Pons (tissue), 1 donor: ENCODE measurements at places on chromosomes 1 and 21.

DNA sequence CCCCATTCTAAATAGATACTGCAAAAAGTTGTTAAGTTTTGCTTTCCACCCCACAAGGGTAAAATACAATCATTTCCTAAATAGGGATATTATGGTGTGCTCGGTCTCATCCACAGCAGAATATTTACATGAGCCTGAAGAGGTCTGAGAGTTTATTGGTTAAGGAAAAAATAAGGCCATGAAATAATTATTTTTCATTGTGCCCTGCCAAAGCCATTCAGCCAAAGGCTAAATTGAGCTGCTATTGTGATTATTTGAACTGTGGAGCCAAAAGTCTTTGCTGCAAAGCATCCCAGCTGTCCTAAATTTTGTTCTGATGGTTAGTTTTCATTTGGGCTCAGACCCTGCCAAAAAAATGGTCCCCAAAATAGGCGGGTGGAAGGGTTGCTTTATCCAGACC lies 298.7 kb upstream of the ESRRG start:
- no peak for DNase-seq

DNA sequence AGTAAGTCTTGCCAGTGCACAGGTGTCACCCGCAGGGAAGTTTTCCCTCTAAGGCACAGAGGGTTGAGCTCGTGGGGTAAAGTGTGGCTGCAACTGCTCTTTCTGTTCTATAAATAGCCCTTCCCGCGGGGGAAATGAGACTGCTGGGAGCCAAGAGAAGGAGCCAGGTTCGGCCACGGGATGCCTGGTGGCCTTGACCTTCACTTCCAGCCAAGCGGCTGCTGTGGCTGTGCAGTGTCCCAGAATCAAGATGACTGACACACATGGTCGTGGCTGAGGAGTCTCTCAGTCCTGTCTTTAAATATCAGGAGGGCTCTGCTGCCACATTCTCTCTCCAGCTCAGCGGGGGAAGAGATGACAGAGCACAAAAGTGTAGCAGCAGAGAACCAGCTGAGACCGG lies 154.1 kb upstream of the VAMP3 start:
- DNase-seq: no peak

GRCh38 chr1:16250524-16251251 lies 13.7 kb upstream of the CPLANE2 start:
- no peak for DNase-seq

DNA sequence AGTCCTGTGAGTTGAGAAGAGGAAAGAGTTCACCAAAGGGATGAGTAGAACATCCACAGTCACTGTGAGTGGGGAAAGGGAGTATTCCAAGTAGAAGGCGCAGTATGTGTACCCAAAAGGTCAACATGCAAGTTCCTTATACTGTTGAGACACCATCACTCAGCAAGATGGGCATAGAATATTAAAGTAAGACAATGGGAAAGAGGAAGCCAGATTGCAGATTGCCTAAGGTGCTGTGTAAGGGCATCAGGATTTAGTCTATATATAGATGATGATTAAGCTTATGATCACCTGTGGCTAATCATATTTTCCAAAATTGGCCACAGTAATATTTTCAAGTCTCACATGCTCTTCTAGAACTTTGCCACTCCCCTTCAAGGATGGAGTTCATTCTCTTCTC lies 120.1 kb upstream of the CAMK1G start:
- DNase-seq: no peak

DNA sequence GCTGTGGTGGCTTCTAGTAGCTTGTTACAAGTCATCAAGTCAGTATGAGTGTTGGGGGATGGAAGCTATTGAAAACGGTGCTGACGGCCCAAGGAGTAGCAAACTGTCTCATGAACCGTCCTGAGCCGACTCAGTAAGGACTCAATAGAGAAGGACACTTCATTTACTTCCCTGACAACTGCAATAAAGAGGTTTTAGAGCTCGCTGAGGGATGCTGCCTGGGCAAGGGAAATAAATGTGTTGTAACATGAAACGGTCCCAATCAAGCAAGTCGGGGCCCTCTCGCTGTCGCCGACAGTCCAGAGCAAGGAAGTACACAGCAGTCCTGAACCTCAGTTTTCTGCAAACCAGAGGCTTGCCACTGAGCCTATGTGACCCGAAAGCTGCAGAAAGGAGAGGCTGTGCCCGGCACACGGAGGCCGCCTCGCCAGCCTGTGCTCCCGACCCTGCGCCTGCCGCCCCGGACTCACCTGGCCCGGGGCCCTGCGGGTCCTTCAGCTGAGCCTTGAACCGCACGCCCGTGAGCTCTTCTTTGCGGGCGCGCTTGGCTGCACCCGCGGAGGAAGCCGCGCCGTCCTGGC lies 423 bp downstream of the URB1 start:
- DNase-seq: no peak

- DNase-seq: no peak
Observed at GRCh38 chr21:14677013-14677412, 130.9 kb upstream of the SAMSN1 start.

DNA sequence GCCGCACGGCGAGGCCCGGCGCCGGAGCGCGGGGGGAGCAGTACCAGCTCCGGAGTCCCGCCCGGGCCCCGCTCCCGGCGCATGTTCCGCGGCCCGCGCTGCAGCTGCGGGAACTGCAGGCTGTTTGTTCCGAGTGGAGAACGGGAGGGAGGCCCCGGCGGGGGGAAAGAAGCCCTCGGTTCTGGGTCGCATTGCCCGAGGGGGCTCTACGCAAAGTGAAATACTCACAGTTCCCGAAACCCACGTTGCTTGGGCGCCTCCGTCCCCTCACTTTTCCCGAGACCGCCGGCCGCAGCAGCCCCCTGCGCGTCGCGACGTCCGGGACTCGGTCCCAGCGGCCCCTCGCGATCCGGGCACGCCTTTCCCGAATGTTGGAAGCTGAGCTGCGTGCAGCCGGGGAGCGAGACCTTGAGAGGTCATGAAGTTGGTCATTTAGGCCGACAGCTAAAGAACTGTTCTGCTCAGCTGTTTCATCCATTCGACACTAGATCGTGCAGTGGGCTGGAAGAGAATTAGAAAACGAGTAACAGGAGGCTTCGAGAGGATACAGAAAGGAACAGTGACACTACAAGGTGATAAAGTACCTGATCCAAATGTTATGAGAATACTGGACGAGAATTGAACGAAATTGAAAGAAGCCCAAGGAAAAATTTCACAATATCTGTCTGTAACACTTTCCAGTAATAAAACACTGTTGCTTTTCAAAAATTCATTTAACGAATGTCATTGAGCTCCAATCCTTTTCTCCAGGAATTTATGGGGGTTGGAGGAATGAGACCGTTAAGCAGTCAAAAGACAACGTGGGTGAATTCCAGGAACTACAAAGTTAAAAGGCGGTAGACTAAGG lies 657 bp upstream of the LIN9 start:
- DNase-seq: peak; percentile 2

DNA sequence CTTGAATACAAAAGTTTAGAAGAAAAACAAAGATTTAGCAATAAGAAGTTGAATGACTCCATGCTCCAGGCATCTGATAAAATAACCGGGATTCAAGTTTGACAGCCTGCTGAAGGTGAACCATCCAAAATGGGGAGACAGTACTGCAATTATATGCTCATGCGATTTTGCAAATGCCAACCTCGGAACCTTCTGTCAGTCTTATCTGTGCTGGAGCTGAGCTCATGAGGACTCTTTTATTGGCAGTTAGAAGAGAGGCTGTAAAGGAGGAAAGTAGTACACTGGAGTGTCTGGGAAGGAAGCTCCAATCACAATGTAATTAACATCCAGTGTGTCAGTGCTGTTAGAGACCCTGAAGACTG lies 170.0 kb downstream of the GALNT2 start:
- no peak for DNase-seq

DNA sequence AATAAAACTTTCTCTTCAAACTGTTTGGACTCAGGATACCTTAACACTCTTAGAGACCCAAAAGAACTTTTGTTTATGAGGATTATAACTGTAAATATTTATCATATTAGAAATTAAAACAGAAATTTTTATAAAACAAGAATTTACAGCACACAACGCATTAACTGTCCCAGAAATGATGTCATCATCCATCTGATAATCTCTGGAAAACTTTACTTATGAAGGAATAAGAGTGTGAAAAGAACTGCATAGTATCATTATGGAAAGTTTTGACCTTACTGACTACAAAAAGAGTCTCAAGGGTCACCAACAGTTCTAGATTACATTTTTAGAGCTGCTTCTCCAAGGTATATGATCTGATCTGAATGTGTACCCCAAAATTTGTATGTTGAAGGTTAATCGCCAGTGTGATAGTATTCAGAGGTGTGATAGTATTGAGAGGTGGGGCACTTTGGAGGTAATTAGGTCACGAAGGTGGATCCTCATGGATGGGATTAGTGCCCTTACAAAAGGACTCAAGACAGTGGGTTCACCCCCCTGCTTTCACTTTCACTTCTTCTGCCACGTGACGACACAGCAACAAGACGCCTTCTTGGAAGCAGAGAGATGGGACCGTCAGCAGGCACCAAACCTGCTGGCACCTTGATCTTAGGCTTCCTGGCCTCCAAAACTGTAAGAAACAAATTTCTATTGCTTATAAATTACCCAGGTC lies 95.7 kb upstream of the NR5A2 start:
- peak; percentile 5 for DNase-seq

GRCh38 chr1:166176416-166176815 lies 9.6 kb upstream of the FAM78B start:
- no peak for DNase-seq

- DNase-seq: no peak
Observed at GRCh38 chr1:231818337-231818736, 191.7 kb downstream of the DISC1 start.

GRCh38 chr1:18643154-18644012 lies 12.7 kb downstream of the PAX7 start:
- DNase-seq: no peak

DNA sequence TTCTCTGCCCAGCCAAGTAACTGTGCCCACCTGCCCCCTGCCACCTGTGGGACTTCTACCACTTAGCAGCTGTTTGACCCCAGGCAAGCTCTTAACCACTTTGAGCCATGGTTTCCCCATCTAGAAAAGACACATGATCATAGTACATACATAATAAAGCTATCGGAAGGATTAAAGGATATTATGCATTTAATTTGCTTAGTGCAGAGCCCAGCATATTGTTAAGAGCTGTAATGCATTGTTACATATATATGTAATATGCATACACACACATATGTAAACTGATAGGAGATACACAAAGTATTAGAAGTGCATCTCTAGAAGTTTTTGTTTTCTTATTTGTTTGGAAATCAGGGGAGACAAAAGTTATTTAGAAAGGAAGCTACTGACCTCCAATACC lies 83.5 kb upstream of the ZBTB40 start:
- DNase-seq: no peak

GRCh38 chr21:38833117-38833516 lies 27.4 kb downstream of the ETS2 start:
- DNase-seq: no peak

GRCh38 chr1:6134741-6135510 lies 45.2 kb downstream of the CHD5 start:
- no peak for DNase-seq

DNA sequence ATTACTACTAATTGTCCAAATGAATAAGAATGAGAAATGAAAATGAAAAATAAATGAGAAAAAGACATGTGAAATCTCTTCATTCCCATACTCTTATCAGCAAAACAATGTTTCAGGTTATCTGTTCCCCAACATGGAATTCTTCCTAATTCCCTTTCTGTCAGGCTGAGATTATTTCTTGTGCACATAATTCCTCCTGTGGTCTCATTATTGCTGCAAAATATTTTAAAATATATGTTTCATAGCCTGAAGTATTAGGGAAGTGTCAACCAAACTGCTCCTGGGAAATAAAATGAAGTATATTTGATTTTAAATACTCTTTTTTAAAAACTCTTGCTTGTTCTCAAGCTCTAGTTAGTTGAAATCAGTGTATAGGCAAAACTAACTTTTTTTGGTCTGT lies 314.9 kb downstream of the USP25 start:
- no peak for DNase-seq

- DNase-seq: no peak
Observed at GRCh38 chr1:22296701-22297591, 154.0 kb upstream of the WNT4 start.

DNA sequence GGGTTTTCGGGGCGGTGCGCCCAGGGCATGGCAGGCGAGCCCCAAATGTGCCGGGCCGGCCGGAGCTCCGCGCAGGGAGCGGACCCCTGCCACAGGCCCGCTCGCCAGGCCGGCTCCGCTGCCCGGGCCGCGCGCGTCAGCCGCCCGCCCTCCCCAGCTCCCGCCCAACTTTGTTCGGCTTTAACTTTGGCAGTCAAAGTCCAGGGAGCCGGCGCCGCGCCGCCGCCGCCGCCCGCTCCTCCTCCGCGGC lies 488 bp downstream of the SLC35D1 start:
- no peak for DNase-seq

GRCh38 chr1:202046227-202046626 lies 35.8 kb downstream of the ELF3 start:
- DNase-seq: no peak

GRCh38 chr1:110610696-110611286 lies 4.6 kb upstream of the KCNA2 start:
- no peak for DNase-seq

- DNase-seq: no peak
Observed at GRCh38 chr1:200923601-200924000, 28.9 kb downstream of the INAVA start.

DNA sequence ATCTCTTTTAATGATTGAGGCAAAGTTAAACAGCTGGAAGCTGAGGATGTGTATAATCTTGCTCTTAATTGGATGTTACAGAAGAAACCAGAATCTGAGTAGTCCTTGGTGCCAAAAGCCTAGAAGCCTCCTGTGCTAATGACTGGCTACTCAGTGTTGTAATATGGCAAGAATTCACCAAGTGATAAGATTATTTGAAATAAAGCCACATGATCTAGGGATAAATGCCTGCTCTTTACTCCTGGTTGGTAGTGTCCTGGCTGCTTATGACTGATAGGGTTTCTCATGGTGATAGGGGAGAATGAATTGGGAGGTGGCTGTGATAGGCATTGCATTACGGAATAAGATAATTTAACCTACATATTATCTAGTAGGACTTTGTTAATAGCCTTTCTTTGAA lies 13.6 kb upstream of the MAB21L3 start:
- DNase-seq: no peak

DNA sequence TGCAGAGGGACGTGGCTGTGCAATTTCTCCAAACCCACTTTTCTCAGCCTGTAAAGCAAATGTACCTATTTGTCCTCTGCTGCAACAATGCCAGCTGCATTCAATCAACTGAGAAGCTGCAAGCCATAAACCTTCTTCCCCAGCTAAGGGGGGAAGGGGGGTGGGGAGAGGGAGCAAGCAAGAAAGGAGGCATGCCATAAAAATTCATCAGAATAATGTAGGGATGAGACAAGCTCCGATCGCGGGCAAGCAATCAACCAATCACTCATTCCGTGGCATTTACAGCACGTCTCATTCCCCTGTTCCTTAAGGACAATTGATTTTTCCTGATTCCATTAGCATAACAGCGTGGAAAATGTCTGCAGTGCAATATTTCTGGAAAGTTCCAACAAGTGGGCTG lies 144.8 kb downstream of the DMRTA2 start:
- no peak for DNase-seq

- peak; percentile 84 for DNase-seq
Observed at GRCh38 chr21:16082038-16082816, 352.4 kb downstream of the USP25 start.

GRCh38 chr1:200590001-200590400 lies 30.6 kb downstream of the KIF14 start:
- no peak for DNase-seq

GRCh38 chr1:100350787-100351094 lies 1.6 kb upstream of the CDC14A start:
- no peak for DNase-seq
